ENCODE measurements at places on chromosomes 4 and X.

- DNase-seq: no peak
These were observed 1.2 kb downstream of the CD38 start for GRCh38 chr4:15779306-15779705.

DNA sequence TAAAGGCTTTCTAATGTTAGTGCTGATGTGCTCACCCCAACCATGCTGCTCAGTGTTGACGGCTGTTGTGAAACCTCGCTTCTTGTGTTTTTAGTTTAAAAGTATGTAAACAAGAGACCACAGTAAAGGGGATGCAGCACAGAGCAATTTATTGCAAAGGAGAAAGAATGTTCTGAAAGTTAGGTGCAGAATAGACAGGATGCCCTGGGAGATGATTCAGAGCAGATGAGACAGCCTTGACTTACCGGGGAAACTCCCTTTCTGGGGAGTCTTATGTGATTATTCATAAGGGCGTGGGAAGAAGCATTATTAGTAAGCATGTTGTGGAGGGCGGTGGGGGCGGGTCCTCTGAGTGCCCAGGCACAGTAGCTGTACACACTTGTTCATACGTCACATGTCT, 47.7 kb downstream of the EVC start:
- DNase-seq: no peak

- DNase-seq: no peak
These were observed 26.0 kb upstream of the TAF9B start for GRCh38 chrX:78165425-78165824.

DNA sequence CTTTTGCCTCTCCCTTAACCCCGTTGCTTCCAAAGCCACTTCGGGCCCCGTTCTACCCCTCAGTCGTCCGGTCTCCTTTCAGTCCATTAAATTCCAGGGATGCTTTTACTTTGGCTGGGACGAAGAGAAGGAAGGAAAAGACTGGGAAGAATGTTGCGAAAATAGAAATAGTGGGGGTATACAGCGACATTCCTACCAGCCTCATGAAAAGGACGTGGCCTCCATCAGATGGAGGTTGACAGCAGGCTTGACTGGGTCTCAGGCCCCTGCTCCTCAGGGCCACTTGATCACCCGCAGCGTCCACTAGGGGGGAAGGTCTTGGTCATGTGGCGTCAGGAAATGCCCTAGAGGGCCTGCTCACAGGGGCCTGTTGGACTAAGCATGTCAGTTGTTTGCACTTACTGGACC, 657 bp upstream of the ANKRD50 start:
- peak; percentile 27 for DNase-seq

- no peak for DNase-seq
These were observed 83.4 kb downstream of the TNIP2 start for GRCh38 chr4:2672700-2673099.

DNA sequence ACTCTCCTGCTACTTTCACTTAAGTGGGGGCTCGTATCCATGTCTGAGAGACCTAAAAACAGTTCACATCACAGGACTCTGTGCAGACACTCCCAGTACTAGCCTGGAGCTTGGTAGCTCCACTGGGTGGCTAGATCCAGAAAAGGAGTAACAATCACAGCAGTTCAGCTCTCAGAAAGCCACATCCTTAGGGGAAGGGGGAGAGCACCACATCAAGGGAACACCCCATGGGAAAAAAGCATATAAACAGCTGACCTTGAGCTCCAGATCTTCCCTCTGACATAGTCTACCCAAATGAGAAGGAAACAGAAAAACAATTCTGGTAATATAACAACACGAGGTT, 175.8 kb downstream of the FAM13A start:
- DNase-seq: no peak

DNA sequence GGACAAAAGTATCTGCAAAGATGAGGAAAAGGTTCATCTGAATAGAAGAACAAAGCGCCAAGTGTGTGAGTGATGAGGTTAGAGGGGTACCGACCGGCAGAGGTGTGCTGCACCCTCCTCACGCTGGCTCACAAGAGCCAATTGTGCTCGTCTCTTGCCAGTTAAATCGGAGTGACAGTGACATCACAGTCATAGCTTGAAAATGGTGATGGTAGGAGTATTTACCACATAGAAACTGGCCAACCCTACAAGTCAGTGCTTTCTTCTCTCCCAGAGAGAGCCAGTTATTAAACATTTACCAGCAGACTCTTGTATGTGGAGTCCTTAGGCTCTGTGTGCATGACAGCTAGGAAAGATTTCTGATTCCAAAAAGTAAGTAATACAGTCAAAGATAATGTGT, 32.4 kb downstream of the CLDN22 start:
- no peak for DNase-seq

DNA sequence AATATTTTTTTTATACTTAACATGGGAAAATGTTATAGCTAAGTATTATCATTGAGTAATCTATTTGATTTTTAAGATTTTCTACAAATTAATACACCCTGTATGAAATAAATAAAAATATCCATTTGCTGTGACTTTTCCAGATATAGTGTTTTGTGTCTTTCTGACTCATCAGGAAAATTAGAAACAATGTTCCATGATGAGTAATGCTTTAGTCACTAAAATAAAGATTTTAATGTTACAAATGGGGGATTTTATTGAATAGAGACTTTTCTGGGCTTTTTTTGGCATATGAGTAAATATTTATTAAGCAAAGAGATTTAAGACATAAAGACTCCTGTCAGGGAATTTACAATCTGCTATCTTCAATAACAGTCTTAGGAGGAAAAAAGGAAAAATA, 279.2 kb upstream of the NOCT start:
- DNase-seq: no peak

DNA sequence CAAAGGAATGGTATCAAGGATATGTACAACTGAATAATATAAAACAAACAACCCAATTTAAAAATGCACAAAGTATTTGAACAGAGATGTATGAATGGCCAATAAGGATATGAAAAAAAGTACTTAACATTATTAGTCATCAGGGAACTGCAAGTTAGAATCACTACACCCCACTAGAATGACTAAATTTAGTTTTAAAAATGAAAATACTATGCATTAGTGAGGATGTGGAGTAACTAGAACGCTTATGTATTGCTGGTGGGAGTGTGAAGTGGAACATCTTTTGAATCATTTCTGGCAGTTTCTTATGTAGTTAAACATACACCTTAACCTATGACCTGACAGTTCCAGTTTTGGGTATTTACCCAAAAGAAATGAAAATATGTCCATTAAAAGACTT, 13.0 kb upstream of the SLC16A2 start:
- no peak for DNase-seq

DNA sequence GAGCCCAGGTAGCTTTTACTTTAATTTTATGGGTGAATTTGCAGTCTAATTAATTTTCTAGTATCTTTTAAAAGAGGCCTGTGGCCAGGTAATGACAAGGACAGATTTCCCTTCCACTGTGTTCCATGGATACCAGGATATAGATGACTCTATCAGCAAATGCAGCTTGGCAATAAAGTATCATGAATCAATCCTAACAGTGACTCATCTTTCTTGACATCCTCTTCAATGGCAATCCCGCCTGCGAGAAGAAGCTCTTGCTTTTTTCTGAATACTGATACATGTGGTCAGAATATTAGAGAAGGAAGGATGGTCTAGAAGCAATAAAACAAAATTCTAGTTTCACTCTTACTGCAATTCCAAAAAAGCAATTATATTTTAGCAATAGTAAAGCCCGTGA, 267.8 kb downstream of the DTHD1 start:
- DNase-seq: no peak

- no peak for DNase-seq
These were observed 25.0 kb upstream of the DGKK start for GRCh38 chrX:50495616-50496015.

GRCh38 chr4:156290811-156291210, 337.1 kb upstream of the CTSO start:
- no peak for DNase-seq

DNA sequence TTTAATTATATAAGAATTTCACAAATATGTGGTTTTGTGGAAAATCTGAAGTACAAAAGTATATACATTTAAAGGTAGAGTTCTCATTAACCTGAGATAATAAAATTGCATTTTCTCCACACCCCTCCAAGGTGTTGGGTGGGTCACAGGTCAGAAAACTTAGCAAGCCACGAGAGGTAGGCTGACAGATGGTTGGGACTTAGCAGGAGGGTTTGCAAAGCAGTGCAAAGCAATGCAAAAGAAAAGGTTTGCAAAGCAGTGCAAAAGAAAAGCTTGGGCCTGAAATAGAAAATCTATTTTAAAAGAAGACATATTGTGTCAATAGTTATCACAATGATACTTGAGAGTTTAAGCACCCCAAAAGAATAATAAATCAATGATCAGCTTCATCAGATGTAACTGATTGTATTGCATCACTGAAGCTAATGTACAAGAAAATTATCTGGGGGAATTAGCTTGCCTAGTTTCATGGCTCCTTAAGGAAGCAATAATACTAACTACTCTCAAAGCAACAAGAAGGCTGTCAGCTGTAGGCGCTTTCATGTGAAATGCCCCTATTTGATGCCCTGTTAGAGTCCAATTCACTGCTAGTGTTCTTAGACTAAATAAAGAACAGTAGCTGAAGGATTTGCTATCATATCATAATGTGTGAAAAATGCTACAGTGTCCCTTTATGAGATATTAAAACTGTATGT, 319.5 kb downstream of the KCNIP4 start:
- no peak for DNase-seq

DNA sequence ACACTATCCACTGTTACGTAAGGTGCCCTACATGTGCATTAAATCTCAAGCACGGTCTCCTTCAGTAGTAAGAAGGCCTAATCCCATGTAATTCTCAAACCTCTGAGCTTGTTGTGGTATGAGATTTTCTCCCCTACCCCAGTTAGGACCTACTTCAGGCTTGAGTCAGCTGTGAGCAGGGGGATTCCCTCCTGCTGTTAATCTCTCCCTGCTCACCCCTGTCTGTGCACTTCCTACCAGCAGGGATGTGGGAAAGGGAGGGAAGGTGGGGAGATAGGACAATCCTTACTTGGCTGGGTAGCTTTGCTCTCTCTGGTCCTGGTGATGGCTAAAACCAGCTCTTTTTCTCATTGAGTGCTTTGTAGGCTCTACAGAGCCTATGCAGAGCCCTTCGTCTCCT, 60.8 kb downstream of the PALLD start:
- DNase-seq: no peak

DNA sequence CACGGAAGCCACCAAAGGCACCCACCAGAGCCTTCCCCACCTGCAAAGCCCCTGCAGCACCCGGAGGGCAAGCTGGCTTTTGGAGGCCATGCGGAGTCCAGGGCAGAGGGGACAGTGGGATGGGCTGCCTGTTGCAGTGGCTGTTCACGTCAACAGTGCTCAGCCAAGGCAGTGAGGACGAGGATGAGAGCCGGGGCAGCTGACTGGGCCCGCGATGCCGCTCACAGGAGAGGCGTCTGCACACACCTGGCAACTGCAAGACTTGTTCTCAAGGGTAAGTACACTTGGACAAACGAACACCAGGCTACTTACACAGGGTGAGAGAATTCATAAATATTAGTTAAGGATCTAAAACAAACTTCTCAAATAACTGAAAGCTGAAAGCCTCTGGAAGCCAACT, 19.6 kb downstream of the FGFR3 start:
- DNase-seq: no peak

DNA sequence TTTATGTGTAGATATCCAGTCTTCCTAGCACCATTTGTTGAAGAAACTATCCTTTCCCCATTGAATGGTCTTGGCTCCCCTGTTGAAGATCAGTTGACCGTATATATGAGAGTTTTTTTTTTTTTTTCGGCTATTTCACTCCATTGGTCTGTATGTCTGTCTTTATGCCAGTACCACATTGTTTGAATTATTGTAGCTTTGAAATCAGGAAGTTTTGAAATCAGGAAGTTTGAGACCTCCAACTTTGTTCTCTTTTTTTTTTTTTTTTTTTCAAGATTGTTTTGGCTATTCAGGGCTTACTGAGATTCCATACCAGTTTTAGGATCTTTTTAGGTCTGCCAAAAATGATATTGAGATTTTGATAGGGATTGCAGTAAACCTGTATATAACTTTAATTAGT, 4.3 kb upstream of the SCD5 start:
- no peak for DNase-seq

- DNase-seq: no peak
These were observed 136.3 kb downstream of the ZNF330 start for GRCh38 chr4:141356963-141357335.

DNA sequence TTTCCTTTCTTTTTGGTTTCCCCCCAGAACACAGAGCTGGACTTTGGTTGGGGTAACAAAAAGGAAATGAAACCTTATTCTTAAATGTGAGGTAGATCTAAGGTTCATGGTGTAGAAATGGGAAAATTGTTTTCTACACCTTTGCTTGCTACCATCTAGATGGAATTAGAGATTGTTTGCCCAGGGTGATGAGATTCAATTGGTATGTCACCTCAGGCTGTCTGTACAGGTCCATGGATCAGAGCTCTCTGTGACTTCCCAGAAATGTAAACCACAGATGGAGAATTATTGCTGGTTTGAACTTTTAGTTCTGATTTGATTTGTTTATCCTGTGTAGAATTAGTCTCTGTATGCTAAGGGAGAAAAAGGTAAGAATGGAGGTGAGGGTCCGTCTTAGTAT, 146.7 kb downstream of the PCDH7 start:
- no peak for DNase-seq

DNA sequence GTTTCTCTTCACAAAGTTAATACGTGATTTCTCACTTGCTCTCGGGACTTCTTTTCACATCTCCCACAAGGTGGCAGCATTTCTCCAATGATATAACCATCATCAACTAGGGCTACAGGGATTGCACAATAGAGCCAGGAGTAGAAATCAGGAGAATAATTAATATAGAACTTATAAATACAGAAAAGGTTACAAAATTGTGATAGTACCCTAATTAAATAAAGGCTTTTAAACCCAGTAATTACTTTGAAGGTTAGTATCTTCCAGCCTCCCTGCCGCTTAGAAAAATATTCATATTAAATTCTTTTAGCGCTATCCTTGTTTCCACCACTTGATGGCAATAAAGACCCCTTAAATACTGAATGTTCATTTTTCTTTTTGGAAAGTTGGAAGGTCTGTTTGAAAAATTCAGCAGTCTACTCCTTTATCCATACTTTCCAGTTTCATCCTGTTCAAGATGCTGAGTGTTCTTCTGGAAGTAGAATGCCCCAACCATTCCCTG, 65.8 kb downstream of the RASGEF1B start:
- DNase-seq: peak; percentile 44

GRCh38 chr4:24096603-24097002, 206.8 kb upstream of the PPARGC1A start:
- DNase-seq: no peak

GRCh38 chr4:17623451-17624001, 9.1 kb downstream of the MED28 start:
- DNase-seq: no peak

DNA sequence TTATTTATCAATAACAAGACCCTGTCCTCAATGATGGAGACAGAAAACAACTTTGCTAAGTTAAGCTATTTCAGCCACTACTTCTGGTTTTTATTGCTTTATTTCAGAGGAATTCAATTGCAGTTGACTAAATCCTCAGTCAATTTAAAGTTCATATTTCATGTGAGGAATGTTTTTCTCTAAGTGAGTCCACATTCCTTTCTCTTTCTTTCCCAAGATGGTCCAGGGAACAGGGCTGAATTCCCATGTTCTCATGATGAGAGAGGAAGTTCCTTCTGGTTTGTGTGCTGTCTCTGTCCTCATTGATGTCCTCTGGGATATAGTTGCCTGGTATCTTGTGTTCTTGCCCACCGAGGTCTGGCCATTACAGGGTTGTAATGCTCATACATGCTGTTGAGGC, 117.2 kb downstream of the SLIT2 start:
- no peak for DNase-seq

- DNase-seq: no peak
These were observed 62.1 kb downstream of the GPRIN3 start for GRCh38 chr4:89245459-89245858.

GRCh38 chrX:45198301-45198700, 2.4 kb downstream of the DIPK2B start:
- no peak for DNase-seq

GRCh38 chr4:152509595-152510225, 26.2 kb downstream of the FBXW7 start:
- no peak for DNase-seq

Measured in CD4-positive, alpha-beta T cell treated with Interleukin-4 for 1 hour (primary cell).